Activated T-cell treated with anti-CD3 and anti-CD28 coated beads, Interleukin-2, amount 50 U/mL, for 48 hours (primary cell): ENCODE measurements at places on chromosomes 2 and 18.

DNA sequence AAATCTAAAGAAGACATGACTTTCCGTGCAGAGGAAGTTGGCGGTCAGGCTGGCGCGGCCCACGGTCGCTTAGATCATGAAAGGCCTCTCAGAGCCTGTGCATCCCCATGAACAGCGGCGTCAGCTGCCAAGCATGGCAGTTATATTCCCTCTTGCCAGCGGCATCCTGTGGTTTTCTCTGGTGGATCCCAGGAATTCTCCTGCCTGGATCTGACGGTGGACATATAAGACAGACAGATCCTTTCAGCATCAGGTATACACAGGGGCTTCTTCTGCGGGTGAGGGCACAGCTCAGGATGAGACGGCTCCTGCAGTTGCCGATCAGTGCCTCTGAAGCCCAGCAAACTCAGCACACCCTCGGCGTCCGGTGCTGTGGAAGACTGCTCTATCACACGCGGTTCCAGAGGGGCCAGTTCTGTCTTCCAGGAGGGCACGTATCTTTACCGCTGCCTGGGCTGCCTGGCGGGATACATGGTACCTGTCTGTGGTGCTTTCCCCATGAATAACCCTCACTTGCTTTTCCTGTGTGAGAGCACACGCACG is 157.8 kb downstream of the LDLRAD4 start:
- peak; percentile 79 for DNase-seq

DNA sequence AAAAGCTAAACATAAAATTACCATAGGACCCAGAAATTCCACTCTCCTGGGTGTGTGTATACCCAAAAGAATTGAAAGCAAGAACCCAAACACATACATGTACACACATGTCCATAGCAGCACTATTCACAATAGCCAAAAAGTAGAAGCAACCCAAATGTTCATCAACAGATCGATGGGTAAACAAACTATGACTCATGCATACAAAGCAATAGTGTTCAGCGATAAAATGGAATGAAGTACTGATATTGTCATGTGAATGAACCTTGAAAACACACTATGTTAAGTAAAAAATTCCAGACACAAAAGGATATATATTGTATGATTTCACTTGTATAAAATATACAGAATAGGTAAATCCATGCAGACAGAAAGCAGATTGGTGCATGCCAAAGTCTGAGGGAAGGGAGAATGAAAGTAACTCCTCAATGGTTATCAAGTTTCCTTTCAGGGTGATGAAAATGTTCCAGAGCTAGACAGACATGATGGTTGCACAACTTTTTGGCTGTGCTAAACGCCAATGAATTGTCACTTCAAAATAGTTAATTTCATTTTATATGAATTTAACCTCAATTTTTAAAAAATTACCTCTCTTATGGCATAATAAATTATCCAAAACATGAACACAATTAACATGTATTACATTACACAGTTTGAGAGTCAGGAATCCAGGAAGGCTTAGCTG is 35.5 kb downstream of the GKN2 start:
- DNase-seq: no peak

DNA sequence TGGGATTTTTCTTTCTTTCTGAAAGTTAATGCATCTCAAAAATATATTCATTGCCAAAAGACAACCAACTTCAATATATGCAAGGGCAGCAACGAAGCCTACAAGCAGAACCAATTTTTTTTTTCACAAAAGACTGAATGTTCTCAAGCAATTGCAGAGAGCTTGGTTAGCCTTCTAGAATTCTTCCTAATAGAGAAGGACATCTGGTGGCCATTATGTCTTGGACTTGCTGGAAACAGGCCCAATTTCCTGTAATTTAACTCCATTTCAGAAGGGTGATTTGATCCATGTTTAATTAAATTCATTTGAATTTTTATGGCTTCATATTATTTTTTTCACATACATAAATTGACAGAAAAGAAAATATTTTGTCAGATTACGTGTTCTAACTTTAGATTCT is 208.0 kb downstream of the TPGS2 start:
- no peak for DNase-seq

- no peak for DNase-seq
These were observed 227.1 kb downstream of the HAUS1 start for GRCh38 chr18:46331316-46331715.

GRCh38 chr2:8004250-8004681 is 677.6 kb upstream of the ID2 start:
- no peak for DNase-seq

DNA sequence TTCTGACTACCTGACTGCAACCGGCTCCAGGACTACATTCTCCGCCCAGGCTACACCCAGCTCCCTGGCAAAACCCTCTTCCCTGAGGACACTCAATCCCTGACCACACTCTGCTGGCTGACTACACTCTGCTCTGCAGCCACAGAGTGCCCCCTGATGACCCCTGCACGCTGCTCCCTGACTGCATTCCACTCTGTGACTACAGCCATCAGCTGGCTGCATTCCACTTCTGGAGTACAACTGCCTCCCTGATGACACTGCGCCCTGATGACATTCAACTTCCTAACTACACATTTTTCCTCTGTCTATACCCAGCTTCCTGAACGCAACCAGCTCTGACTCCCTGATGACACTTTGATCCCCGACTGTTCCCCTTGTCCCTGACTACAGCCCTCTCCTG is 71.3 kb upstream of the NRXN1 start:
- DNase-seq: no peak

GRCh38 chr2:121030523-121030922 is 254.5 kb downstream of the TFCP2L1 start:
- no peak for DNase-seq

DNA sequence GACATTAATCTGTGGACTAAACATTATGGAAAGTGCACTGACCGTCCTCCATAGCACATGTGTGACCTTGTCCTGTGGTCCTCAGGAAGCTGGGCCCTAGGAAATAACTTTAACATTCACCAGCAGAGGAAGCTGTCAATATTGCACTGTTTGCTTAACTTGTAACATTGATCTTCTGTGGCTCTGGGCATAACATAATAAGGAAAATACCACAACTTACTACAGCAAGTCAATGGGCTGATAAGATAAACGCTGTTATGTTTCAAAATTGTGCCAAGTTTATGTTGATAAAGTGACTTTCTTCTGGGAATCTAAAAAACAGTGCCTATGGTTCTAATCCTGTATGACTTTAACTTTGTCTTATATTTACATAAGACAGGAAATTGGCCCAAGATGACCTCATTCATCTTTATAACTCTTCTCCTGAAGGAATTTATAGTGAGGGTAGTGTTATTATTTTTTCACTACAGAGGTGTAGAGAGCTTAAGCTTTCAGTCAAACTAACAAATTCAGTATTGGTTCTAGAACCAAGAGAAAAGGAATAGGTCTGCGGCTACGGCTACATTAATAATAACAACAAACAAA is 113.7 kb upstream of the MAP4K3 start:
- DNase-seq: no peak

GRCh38 chr2:1686784-1687105 is 57.6 kb downstream of the PXDN start:
- no peak for DNase-seq

GRCh38 chr18:4748975-4749374 is 293.9 kb upstream of the DLGAP1 start:
- DNase-seq: no peak

DNA sequence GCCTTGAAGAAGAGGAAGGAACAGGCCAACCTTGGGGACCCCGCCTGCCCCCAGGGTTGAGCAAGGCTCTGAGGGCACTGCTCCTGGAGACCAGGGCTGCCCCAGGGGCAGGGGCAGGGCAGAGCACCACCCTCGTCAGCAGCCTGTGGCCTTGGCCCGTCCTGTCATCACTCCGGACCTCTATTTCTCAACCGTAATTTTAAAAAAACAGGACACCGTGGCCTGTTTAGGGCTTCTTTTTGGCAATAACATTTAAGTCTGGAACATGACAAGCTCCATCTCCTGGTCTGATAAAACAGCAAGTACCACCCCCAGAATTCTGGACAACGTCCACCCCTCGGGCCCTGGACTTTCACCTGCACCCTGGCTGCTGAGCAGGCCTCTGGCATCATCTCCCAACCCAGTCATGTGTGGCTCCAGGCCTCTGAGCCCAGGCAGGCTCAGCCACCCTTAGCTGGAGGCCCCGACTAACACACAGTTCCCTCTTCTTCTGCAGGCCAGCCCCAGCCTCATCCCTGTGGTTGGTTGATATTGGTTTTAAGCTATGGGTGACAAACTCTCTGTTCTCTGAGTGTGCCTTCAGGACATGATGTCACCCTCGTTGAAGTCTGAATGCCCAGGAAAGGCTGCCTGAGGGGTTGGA is 22.6 kb upstream of the ID2 start:
- DNase-seq: no peak

- DNase-seq: no peak
These were observed 108.1 kb upstream of the POU3F3 start for GRCh38 chr2:104745846-104746245.

- DNase-seq: no peak
These were observed 245.6 kb upstream of the RASGRP3 start for GRCh38 chr2:33230842-33231241.

DNA sequence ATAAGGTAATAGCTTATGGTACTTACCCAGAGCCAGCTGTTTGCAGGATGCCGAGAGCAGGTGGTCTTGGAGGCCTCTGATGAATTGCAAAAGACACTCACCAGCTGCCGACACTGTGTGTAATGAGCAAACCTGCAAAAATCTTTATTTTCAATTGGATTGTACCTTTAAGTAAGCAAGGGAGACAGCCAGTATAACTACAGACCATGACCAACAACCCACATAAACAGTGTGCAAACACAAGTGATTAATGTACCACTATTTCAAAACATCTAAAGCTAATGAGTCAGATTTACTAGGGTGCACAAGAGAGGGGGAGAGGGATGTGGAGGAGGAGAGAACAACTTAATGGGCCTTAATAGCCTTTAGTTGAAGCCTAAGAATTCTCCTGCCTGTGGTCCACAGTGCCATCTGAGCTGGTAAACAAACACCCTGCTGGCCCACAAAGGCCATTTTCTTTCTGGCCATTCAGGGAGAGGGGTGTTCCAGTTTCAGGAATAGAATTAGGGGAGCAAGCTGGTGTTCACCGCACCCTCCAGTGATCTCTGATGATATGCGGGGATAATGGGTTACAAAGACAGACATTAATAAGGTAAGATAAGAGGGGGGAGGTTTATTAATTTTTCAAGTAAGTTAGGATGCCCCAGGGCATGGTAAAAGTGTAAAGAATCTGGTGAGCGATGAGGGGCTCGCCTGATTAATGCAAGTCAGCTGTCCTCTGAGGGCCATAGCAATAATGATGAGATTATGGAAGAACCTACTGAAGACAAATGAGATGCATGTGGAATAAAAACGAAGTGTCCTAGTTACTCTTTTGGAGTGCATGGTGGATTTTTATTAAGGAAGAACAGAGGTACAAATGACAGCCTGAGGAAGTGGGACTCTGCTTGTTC is 196.4 kb downstream of the HRH4 start:
- no peak for DNase-seq

DNA sequence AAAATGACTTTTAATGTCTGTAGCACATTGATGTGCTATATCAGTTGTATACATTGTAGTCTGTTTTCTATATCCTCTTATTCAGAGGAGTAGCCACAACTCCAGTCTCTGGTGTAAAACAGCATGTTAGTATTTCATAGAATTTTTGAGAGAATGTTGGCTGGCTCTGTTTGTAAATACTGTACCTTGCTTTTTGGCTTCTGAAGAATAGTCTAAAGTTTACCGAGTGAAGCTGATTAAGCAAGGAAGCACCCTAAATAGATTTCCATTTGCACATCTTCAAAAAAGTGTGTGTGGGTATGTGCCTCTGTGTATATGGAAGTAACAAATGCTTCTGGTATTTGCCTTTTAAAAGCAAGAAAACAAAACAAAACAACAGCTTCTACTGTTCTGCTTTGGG is 50.5 kb downstream of the MAP4K4 start:
- DNase-seq: no peak

- DNase-seq: no peak
These were observed 319.7 kb downstream of the SOX11 start for GRCh38 chr2:6011921-6012320.

- no peak for DNase-seq
These were observed 154.0 kb downstream of the CALCRL start for GRCh38 chr2:187294043-187294442.

GRCh38 chr18:28079883-28080282 is 97.0 kb downstream of the CDH2 start:
- DNase-seq: no peak

GRCh38 chr2:1838426-1838825 is 94.1 kb upstream of the PXDN start:
- DNase-seq: no peak

DNA sequence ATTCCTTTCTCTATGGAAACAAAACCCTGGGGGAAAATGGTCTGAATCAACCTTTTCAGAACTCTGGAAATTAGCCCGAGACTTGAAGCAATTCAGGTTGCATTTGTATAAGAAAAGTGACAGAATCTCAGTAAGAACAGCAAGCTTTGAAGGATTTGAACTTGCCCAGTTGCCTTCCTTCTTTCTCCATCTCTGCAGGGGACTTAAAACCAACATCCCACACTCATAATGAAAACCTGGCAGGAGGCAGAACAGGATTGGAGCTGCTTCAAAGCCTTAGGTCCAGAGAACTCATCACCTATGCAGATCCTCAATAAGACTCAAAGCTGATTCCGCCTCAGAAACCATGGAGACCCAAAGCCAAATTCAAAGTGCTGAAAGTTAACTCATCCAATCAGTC is 790.5 kb upstream of the ID2 start:
- no peak for DNase-seq

DNA sequence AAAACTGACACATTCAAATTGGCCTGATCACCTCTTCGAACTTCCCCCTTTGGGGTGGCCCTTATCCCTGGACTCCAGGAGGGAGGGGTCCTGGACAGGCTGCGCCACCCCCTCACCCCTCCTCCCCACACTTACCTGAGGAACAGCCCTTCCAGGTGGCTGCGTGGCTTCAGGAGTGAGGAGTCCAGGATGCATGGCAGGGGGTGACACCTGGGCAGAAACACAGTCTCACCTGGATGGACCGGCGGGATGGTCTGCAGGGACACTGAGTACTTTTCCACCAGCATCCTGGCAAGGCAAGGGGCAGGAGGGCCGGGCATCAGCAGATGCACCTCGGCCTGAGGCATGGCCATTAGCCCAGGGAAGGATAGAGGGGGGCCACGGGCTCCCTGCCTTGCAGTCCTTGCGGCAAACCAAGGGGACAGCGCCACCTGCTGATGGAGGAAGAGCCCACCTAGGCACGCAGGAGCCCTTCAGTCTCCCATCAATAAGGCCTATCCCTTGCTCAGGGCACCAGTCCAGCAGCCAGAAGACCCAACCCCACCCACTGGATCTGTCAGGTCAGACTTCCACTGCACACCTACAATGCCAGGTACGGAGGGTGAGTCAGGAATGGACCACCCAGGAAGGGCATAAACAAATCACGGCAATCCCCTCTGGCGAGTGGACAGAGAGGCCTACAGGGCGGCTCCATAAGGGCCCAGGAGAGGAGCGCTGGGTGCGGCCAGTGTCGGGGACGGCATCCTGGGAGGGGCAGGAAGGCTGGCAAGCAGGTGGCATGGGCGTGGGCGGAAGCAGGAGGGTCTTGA is 26.0 kb downstream of the FAM178B start:
- peak; percentile 91 for DNase-seq

DNA sequence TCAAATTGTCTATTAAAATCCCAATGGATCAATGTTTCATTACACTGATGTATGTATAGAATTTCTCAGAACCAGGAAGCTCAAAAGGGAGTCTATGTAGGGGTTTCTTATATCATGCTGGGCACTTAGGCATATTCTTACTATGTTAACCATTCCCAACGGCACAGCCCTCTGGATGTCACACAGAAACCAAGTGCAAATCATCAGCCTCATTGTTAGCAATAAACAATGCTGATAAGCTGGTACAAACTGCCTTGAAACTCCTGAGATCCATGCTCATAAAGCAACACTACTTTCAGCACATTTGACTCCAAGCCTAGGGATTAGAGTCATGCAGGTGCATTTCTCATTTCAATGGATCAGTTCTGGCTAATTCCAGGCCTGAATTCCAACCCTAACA is 730.2 kb upstream of the SLC39A10 start:
- no peak for DNase-seq
